Retinal pigment epithelial cell (primary cell): ENCODE measurements at places on chromosomes 16 and 17.

GRCh38 chr17:4587803-4588202 is 3.5 kb downstream of the SMTNL2 start:
- DNase-seq = no peak

DNA sequence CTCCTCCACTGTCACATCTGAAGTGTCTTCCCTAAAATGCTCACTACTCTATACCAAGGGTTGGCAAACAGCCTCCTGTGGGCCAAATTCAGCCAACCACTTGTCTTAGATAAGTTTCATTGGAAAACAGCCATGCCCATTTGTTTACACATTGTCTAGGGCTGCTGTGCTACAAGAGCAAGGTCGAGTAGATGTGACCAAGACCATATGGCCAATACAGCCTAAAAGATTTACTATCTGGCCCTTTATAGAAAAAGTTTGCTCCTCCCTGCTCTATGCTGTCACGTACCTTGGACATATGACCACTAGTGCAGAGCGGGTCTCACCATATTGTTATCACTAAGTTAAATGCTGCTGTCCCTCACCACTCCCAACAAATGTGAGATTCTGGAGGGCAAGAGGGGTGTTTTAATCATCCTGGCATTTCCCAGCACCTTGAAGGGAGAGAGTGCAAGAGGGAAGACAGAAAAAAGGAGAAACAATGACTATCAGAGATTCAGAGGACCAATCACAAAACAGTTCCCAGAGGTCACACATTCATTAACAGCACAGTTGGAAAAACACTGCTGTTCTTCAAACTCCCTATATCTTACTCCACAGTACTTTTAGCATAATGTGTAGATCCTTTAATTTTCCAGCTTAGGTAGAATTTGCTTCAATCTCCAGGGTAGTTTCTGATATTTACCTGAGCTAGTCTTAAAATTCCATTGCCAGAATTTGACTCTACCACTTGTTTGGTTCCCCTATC is 13.2 kb downstream of the LSM12 start:
- no peak for DNase-seq

- DNase-seq = no peak
These were observed 63.1 kb downstream of the SPAG9 start for GRCh38 chr17:51057534-51057933.

DNA sequence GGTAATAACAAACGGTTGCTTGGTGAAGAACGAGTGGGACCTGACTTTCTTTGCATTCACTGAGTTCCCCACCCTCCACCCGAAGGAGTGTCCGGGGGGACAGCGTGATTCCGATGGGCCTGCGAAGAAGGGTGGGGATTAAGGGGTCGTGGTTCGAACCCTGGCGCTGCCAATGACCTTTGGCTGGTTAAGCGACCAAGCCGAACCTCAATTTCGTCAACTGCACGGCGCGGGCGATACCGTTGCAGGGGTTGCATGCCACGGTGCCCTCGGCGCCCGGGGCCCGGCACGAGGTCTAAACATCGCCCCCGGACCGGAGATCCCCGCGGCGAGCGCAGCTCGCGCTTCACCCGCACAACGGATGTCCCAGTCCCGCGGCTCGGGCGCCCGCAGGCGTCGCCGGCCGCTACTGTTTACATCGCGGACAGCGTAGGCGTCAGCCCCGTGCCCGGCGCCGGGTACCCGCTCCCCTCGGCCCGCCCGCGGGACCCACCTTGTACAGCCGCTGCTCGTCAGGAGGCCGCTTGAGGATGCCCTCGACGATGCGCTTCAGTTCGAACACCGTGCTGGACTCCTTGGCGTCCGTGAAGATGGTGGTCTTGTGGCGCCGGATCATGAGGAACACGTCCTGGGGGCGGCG is 460 bp downstream of the ELOB start:
- no peak for DNase-seq

DNA sequence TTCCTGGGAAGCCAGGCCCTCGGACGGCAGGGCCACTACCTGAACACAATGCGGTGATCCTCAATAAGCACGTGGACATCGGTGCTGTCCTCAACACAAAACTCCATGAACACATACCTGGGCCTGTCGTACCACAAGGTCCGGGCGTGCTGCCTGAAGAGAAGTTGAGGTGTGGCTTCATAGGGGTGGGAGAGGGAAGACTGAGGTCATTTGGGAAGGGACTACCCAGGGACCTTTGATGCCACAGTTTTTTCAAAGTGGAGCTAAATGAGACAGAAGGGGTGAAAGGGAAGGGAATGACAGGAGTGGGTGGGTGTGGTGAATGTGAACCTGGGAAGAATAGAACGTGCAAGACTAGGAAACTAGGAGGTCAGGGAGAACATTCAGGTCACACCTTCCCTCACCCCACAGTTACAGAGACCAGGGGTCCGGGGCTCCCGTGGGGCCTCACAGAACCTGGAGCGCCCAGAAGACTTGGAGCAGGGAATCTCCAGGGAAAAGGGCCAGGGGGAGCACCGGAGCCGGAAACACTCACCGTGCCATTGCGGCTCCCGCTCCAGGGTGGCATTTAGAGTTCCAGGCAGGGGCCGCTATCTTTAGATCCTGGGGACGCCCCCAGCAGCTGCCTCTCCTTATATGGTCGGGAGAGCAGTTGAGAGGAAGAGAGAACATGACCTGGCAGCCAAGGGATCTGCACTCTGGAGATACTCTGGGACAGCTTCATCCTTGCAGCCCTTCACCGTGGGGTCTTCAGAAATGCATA is at the start of gene PTGES3L:
TSS of gene PTGES3L (minus strand) at position 570 of the 763 bp plus-strand sequence. CDS start at position 543, 27 bp downstream.
- no peak for DNase-seq

GRCh38 chr17:35710950-35711349 is 20.5 kb upstream of the RASL10B start:
- DNase-seq = no peak

DNA sequence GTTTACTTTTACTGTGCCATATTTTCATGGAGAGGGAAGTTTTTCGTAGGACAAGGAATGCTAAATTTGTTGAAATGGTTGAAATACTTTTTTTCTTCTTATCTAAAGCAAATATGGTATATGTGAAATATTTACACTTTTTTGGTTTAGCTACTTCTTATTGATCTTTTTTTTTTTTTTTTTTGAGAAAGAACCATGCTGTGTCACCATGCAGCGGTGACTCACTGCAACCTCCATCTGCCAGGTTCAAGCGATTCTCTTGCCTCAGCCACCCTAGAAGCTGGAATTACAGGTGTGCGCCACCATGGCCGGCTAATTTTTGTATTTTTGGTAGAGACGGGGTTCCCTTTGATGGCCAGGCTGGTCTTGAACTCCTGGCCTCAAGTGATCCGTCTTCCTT is 100.5 kb downstream of the FTO start:
- DNase-seq = no peak

DNA sequence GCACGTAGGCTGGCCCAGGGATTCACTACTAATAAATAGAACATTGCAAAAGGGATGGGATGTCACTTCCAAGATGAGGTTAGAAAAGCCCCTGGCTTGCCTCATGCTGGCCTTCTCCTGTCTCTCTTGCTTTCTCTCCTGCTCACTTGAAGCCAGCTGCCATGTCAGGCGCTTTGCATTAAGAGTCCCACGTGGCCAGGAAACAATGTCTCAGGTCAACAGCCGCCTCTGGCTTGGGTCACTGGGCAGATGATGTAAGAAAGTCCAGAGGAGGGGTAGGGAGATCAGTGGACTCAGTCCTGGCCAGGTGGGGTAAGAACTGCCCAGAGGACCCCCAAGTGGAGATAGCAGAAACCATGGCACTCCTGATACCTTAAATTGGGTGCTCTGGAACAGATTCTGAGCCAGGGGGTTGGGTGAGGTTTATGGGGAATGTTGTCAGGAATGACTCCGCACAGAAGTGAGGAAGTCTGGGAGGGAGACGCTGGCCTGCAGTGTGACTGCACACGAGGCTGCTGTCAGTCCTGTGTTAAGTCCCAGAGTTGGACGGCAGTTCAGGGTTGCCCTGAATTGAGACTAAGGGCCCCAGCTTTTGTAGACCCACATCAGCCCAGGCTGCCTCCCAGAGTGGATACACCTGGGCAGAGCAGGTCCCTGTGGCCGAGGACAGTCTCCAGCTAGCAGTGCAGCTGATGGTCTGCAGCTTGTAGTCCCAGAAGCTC is 17.7 kb downstream of the C16orf82 start:
- DNase-seq = no peak

DNA sequence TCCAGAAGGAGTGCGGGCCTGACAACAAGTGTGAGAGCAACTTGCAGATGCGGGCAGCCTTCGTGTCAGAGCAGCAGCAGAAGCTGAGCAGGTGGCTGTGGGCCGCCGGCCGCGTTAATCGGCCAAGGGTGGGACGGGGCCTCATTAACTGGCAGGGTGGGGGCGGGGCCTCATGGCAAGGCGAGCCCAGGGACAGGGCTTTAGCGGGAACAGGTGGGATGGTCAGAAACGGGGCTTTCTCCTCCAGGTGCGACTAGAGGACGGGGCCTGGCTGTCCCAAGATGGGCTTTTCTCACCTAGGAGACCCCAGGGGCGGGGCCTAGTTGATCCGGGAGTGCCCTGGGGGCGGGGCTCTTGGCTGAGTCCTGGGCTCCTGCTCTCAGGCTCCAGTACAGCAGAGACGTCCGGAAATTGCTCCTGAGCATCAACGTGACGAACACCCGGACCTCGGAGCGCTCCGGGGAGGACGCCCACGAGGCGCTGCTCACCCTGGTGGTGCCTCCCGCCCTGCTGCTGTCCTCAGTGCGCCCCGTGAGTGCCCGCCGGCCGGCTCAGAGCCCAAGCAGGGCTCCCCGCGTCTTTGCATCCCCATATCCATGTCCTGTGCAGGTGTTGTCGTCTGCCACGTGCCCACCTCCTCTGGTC is 18.4 kb upstream of the PDK2 start:
- no peak for DNase-seq

DNA sequence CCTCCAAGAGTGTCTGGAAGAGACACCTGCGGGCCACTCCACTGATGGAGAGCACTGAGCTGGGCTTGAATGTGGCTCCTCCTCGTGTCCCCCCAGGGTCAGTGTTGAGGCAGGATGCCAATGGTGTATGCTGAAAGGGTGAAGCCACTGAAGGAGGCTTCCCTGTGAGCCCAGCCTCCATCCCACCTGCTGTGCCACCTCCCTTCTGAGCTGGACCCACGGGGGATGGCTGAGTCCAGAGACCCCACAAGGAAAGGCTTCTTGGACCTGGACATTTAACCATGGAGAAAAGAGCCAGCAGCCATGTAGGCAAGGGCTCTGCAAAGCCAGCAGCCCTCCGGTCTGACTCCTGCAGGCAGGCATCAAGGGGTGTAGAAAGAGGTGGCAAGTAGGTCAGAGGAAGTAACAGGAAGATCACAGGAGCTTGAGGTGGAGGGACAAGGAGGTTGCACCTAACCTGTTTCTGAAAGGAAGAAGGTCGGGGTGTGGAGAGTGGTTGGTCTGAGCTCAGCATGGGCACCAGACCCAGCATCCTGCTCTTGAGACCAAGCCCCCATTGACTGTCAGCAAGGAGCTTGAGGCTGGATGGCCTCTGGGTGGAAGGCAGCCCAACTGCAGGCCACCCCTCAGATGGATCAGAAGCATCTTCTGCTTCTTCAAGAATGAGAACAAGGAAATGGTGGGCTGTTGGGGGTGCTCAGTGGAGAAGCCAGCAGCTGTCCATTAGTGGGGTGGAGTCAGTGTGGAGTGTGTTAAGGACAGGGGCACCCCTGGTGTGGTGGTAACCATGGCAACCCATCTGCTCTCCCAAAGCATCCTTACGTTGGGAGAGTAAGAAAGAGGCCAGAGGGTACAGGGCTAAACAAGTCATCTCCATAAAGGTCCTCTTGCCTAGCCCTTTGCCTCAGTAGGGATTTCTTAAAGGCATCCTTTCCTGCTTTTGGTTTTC is 80.7 kb downstream of the PLD6 start:
- DNase-seq = no peak

GRCh38 chr17:7177954-7178477 is 1.2 kb downstream of the ASGR1 start:
- no peak for DNase-seq

- no peak for DNase-seq
These were observed 9.6 kb downstream of the IL32 start for GRCh38 chr16:3074860-3075522.

GRCh38 chr16:19882186-19882585 is 2.5 kb downstream of the GPRC5B start:
- no peak for DNase-seq

GRCh38 chr17:79629548-79630049 is 18.7 kb upstream of the RBFOX3 start:
- no peak for DNase-seq

- no peak for DNase-seq
These were observed 133.9 kb downstream of the PARN start for GRCh38 chr16:14496047-14496770.

DNA sequence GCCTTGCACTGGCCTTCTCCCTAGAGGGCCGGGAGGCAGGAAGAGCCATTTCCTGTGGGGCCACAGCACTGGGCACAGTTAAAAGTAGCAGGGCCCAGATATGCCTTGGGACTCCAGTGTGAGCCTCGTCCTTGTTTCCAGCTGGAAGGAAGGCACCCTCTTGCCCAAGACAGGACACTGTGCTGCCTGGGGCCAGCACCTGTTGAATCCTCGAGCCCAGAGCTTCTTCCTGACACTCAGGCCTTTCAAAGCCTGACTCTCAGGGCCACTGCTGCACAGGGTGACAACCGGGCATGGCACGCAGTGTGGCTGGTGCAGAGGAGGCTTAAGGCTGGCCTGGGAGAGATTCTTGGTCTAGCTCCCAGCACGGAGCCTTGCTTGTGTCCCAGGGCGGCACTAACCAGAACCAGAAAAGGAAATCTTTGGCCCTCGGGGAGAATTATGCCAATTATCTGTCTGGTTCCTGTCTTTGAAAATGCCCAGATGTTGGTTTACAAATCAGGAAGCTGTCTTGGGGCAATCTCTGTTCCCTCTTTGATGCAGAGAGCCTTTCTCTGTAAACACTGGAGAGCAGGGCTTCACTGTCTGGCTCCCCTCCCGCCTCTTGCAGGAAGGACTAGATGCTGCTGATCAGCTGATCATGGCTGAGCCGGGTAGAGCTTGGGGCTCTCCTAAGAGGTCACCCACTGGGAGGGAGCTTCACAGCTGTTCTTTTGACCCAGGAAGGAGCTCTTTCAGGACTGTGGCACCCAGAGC is 11.1 kb downstream of the LDHD start:
- no peak for DNase-seq

- DNase-seq = no peak
These were observed 123.5 kb upstream of the CHMP6 start for GRCh38 chr17:80868022-80868609.

GRCh38 chr17:82927661-82928601 is 88.1 kb upstream of the ZNF750 start:
- DNase-seq = no peak

- no peak for DNase-seq
These were observed 6.6 kb upstream of the GALK1 start for GRCh38 chr17:75771334-75772281.

DNA sequence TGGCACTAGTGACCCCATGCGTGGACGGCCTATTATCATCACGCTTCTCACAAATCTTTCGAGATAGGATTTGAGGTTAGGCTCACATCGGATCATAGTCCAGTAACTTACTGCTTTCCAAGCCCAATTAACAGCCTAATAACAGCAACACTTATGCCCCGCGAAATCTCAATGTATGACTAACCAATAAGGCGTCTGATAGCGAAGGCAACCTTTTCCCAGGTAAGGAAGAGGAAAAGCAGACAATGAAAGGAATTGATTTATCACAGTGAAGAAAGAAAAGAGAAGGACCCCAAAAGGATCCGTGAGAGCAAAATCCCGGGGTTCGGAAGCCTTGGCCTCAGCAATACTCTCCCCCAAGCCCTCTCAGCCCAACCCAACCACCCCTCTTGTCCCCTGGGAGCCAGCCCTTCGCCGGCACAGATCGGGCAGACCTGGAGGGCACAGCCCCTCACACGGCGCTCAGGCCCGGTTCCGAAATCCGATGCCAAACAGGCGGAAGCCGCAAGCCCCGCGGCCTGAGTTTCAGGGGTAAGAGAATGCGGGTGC is 534 bp downstream of the GPATCH8 start:
- no peak for DNase-seq

GRCh38 chr17:31144836-31145235 is 50.1 kb downstream of the NF1 start:
- DNase-seq = no peak
